ENCODE measurements at places on chromosomes 7 and 10.

GRCh38 chr10:75089634-75090033, 21.8 kb upstream of the SAMD8 start:
- no peak for DNase-seq

GRCh38 chr7:52691257-52691656, 344.2 kb upstream of the POM121L12 start:
- DNase-seq, result no peak

DNA sequence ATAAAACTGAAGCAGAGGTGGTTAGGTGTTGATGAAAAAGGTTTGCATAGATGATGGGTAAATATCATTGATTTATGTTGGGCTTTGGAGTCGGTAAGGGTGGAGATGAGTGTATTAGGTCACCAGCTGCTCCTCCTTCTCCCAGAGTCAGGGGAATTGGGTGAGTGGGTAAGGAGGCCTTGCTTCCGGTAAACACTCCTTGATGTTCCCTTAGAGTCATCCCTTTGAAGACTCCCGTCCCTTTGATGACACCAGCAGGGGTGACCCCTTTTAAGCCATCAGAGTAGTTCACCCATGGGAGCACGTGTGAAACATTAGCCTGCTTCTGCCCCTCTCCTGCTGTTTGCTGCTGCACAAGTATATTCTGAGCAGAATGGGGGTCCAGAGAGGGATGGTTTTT, 92.2 kb upstream of the DKK1 start:
- DNase-seq, result no peak

DNA sequence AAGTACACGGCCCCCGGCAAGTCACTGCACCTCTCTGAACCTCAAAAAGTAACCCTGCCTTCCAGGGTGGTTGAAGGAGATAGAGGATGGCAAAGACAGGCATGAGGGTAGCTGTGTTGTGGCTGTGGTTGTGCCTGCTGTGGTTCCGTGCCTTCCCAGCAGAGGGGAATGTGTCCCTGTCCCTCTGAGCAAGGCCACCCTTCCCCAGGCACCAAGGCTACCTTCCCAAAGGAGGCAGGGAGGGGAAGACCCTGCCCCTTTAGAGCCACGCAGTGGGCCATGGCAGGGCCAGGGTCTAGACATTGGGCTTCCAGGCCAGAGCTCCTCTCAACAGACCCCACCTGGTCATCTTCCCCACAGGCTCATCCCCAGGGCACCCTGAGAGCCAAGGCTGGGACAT, 18.8 kb downstream of the CRHR2 start:
- DNase-seq, result no peak

GRCh38 chr7:42843205-42843800, 68.6 kb downstream of the C7orf25 start:
- no peak for DNase-seq

DNA sequence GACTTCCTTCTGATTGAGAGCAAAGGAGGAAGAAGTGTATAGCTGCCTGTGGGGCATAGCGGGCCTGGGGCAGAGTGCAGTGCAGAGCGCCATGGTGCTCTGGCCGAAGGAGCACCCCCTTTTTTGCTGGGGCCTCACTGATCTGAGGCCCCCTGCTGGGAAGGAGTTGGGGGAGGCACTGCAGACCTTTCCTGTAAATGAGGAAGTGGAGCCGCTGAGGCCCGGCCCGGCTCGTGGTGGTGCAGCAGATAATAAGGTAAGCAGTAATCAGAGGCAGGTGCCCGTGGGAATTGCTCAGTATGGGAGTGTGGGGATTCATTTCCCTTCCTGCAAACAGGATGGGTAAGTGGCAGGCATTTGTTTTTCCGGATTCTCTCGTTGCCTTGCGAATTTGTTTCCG, 373.7 kb upstream of the MKI67 start:
- DNase-seq, result no peak

- no peak for DNase-seq
These were observed 33.3 kb downstream of the CDK14 start for GRCh38 chr7:90629297-90629918.

GRCh38 chr10:86100581-86101061, 266.0 kb downstream of the GRID1 start:
- DNase-seq, result no peak

- DNase-seq, result no peak
These were observed 239.0 kb downstream of the DNAJB9 start for GRCh38 chr7:108808549-108809266.

- no peak for DNase-seq
These were observed 140.7 kb upstream of the AGK start for GRCh38 chr7:141410353-141411000.

- DNase-seq, result no peak
These were observed 164.3 kb upstream of the AGK start for GRCh38 chr7:141386881-141387280.

DNA sequence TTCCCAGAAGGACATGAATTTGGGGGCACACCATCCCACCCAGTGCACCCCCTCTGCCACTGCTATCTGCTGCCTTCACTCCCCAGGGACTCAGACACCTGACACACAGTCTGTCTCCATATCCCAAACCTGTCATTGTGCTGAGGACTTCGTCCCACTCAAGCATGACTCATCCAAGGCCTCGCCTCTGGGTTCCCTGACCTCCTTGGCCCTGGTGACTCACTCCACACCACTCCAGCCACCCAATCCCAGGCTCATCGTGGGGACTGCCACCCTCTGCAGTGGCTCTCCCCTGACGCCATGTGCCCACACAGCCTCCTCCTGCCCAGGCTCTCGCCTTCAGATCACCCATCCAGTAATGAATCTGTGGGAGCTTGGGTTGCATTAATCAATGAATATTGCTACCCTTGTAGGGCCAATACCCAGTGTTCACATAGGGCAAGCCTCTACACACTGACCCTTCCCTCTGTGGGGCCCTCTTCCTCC, 6.6 kb upstream of the INSIG1 start:
- DNase-seq, result no peak

DNA sequence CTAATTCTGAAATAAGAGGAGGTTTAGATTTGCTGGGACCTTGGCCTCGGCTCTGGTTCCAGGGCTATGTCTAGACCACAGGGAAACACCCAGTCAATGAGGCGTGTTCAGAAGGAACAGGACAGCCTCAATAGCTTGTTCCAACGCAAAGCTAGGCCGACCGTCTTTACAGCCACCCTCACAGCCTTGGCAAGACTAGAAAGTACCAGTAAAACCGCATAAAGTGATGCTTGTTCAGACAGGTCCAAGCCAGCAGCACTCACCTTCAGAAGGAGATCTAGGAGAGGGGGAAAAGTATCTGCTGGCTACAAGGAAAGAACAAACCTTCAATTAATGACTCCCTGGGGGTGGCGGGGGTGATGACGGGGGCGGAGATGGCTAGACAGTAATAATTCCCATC, 50.1 kb upstream of the LMTK2 start:
- no peak for DNase-seq

DNA sequence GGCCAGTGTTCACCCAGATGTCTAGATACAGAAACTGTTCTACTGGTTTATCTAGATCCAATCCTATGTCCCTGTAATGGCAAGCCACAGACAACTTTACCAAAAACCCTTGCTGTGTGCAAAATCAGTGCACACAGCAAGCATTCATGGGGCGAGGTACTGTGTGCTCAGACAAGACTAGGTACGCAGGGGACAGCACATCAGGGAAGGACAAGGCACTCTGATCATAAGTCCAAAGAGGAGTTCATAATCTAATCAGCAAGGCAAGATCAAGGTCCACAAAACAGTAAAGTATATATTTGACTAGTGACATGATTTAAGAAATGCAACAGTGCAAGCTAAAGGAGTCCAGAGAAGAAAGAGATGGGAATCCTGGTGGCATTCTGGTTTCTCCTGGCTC, 25.9 kb downstream of the KCNMA1 start:
- DNase-seq, result no peak

- no peak for DNase-seq
These were observed 41.7 kb downstream of the NPY start for GRCh38 chr7:24325708-24326107.

DNA sequence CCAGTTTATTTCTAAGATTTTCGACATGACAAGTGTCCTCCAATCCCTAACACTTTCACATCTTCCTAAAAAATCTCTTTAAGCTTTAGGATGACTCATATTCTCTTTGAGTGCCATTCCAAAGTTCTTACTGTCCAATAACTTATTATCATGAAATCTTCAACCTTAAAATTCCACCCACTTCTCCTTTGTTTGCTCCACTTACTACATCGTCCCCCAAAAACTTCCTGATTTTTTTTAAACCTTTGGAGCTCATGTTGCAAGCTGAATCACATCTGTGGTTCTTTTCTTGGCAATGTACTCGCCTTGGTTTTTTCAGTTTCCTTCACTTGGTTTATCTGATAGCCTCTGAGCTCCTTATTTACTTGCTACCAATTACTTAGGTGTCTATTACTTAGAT, 39.2 kb upstream of the JCAD start:
- no peak for DNase-seq

DNA sequence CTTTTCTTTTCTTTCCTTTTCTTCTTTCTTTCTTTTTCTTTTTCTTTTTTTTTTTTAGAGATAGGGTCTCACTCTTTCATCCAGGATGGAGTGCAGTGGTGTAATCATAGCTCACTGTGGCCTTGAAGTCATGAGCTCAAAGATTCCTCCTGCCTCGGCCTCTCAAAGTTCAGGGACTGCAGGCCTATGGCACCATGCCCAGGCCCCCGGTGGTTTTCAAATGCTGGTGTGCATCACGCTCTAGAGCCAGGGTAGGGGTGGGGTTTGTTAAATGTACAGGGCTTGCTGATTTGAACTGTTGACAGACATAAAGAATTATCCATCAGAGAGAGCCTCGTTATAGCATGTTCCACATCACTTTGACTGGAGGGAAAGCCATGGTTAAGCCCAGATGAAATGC, 5.8 kb downstream of the MINDY4 start:
- no peak for DNase-seq

DNA sequence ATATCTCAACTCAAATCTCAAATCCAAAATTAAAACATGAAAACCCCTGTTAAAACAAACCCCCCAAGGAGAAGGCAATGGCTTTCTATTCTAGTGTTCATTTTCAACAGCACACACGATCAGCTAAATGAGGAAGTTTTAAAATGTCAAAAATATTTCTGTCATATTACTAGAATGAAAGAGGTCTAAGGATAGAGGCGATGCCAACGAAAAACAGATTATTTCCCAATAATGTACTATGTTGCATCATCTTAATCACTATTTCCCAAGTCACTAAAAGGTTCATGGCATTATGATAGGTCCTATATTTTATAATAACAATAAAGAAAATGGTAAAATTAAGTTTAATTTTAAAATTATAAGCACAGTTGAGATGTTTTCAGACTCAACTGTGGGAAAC, 10.1 kb downstream of the CNOT4 start:
- DNase-seq, result no peak

DNA sequence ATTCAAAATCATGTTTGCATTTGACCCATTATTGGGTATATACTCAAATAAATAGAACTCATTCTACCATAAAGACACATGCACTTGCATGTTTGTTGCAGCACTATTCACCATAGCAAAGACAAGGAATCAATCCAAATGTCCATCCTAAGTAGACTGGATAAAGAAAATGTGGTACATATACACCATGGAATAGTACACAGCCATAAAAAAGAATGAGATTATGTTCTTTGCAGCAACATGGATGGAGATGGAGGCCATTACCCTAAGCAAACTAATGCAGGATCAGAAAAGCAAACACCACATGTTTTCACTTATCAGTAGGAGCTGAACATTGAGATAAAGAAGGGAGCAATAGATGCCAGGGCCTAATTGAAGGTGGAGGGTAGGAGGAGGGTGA, 12.0 kb upstream of the HHEX start:
- no peak for DNase-seq

- no peak for DNase-seq
These were observed 57.0 kb downstream of the HIPK2 start for GRCh38 chr7:139720705-139721231.

- DNase-seq, result no peak
These were observed 206.2 kb upstream of the YAE1 start for GRCh38 chr7:39360038-39360437.

GRCh38 chr7:127831318-127832219, 179.6 kb downstream of the SND1 start:
- DNase-seq, result no peak

DNA sequence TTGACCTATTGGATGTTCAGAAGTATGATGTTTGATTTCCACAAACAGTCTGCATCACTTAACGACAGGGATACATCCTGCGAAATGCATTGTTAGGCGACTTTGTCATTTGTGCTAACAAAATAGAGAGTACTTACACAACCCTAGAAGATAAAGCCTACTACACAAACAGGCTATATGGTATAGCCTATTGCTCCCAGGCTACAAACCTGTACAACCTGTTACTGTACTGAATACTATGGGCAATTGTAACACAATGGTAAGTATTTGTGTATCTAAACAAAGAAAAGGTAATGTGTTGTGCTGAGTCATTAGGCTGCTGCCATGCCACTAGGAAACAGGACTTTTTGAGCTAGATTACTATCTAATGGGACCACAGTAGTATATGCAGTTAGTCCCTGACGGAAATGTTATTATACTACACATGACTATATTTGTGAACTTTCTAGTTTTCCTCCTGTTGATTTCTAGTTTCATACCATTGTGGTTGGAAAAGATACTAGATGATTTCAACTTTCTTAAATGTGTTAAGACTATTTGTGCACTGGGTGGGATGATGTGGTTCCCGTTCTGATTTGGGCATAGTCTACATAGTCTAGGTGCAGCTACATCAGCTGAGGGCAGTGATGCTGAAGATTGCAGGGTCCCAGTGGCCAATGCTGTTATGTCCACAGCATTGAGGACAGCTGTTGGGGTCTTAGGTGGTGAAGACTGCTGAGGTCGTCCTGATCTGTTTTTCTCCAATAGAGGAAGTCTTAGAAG, 161.7 kb downstream of the HTR7 start:
- no peak for DNase-seq

GRCh38 chr10:34758447-34758996, 56.6 kb downstream of the PARD3 start:
- no peak for DNase-seq

- DNase-seq, result no peak
These were observed 2.3 kb upstream of the GIMAP8 start for GRCh38 chr7:150447966-150448788.

GRCh38 chr7:101884671-101885596, 67.5 kb downstream of the CUX1 start:
- no peak for DNase-seq

DNA sequence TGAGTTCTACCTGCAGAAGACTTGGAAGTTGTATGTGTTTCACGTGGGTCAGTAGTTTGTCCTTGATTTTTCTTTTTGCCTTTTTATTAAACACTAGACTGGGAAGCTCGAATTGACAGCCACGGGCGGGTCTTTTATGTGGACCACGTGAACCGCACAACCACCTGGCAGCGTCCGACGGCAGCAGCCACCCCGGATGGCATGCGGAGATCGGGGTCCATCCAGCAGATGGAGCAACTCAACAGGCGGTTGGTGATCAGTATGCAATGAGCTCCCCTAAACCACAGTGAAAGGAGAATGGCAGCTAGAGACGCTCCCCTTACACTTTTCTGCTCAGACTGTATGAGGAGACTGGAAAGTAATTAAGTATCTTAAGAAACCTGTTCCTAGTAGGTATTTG, 126.7 kb upstream of the STK17A start:
- DNase-seq, result no peak

Data from stimulated activated CD8-positive, alpha-beta memory T cell treated with anti-CD3 and anti-CD28 coated beads, Interleukin-2, amount 100 ng/mL, for 48 hours (primary cell).